ENCODE measurements at places on chromosomes 7 and 10. TPM values are rescaled to one million over a fixed set of nuclear protein-coding genes. Genes with fewer than 3 reads are reported as not detected.

PROSER2 gene
- 0.74 TPM for total RNA-seq

DLX6 gene
- total RNA-seq = not detected

CYP2W1 gene
- total RNA-seq = not detected

PIK3CG gene
- total RNA-seq = 55.6 TPM

CTAGE8 gene
- total RNA-seq = 2.2 TPM

HMX2 gene
- total RNA-seq = not detected

CYP3A4 gene
- total RNA-seq = not detected

MIOS gene
- 37.1 TPM for total RNA-seq

ADD3 gene
- total RNA-seq = 200 TPM

TSPAN12 gene
- total RNA-seq = not detected

- no peak for DNase-seq
Observed at GRCh38 chr10:78015546-78015945, 13.8 kb downstream of the POLR3A start.

- DNase-seq = no peak
Observed at GRCh38 chr10:103492655-103493261, 747 bp upstream of the NEURL1 start.

- no peak for DNase-seq
Observed at GRCh38 chr7:158766570-158767281, 62.1 kb upstream of the NCAPG2 start.

GRCh38 chr7:32360127-32360526 is 130.1 kb downstream of the LSM5 start:
- no peak for DNase-seq

DNA sequence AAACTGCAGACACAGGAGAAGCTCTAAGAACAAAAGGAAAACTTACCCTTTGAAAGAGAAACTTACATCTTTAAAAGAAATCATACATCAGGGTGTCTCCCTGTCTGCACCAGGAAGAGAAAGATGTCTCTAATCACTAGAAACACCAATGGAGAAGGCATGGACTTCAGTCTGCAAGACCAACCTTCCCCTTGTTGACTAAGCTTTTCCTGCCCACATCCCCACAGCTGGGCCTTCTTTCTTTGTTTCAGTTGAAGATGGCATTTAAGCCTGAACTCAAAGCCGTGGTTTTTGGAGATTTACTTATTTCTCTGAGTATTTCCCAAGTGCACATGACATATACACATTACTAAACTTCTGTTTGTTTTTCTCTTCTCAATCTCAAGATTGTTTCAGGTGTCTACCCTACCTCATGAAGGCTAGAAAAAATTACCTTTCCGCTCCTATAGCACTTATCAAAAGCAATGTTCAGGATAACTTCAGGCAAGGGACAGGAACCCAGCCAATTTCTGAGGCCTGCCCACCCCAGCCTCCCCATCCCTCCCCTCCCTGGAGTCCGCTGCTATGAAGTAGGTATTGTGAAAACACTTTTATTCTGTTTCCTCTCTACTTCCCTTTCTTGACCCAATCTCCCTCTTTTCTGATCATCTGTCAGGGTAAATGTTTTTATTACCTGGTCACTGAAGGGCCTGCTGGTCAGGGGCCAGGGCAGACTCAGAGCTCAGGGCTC is 2.8 kb upstream of the SLC29A3 start:
- no peak for DNase-seq

GRCh38 chr10:26205223-26205622 is 11.4 kb upstream of the GAD2 start:
- DNase-seq = no peak

DNA sequence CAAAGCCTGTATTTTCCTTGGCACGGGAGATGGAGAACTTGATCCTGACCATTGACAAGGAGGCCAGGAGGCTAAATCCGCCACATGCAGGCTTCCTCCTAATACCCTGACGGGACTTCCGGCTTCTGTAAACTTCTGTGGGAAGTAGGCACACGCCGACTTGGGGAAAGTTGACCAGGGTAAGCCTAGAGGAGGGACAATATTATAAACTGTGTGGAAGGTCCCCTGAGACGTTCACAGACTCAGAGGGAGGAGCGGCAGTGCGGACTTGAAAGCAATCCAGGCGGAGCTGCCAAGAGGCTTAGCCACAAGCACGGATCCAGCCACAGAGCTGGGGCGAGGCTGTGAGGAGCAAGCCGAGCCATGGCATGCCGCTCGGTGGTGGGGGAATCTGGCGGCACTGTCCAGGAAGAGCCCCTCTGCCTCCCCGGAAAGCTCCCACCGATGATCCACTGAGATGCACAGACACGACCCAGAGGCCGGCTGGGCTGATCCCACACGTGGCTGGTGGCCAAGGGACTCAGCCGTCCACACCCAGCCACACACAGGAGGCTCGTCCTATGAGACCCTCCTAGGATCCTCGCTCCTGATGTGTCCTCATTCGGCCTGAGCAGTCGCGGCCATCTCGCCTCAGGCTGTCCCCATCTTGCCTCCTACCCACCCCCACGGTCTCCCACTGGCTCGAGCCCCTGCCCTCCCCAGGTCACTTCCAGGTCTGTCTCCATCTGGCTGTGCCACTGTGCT is 40.0 kb upstream of the INSIG1 start:
- no peak for DNase-seq

GRCh38 chr7:2717293-2718261 is 29.6 kb downstream of the AMZ1 start:
- DNase-seq = peak; percentile 49

DNA sequence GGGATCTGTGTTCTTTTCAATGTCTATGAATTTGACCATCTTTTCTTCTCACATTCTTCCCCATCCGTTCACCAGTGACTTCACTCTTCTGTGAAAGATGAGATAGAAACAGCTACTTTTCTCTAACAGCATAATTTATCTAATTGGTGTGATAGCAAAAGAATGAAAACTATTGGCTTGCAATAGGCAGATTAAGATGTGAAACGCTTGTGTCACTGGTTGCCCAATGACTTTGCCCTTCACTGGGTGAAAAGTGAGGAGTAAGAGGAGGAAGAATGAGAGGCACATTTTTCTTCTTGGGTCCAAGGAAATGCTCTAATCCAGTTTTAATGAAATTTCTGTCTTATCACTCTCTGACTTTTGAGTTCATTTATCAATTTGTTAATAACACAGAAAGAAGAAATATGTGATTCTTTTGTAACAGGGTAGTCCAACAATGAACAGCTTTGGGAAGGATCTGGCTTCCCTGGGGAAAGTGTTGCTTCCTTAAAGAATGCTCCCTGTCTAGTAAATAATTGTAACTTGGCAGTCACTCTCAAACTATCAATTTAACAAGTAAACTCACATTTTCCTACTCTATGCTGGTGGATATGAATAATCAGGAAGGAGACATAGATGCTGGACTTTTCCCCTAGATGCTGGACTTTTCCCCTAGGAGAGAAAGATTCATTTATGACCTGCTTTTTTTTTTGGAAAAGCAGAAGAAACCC is 35.1 kb downstream of the BET1 start:
- no peak for DNase-seq

- no peak for DNase-seq
Observed at GRCh38 chr10:22324413-22324812, 3.5 kb downstream of the BMI1 start.

- no peak for DNase-seq
Observed at GRCh38 chr7:15862016-15862780, 175.7 kb upstream of the MEOX2 start.

DNA sequence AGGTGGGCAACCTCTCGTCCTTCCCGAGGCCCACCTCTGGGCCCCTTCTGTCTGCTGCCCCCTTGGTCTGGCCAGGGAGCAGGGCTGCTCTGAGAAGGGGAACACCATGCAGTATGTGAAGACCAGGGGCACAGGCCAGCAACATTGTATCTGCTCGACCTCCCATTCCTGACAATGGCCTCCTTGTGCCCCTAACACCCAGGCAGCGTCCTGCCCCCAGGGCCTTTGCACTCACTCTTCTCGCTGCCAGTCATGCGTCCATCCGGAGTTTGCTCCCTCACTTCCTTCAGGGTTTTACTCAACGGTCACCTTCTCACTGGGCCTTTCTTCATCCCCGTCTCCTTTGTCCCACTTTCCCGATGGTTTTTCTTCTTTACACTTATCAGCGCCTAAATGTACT is 232.9 kb upstream of the GRB10 start:
- DNase-seq = no peak

GRCh38 chr7:76334320-76334967 is 24.3 kb downstream of the YWHAG start:
- DNase-seq = no peak

DNA sequence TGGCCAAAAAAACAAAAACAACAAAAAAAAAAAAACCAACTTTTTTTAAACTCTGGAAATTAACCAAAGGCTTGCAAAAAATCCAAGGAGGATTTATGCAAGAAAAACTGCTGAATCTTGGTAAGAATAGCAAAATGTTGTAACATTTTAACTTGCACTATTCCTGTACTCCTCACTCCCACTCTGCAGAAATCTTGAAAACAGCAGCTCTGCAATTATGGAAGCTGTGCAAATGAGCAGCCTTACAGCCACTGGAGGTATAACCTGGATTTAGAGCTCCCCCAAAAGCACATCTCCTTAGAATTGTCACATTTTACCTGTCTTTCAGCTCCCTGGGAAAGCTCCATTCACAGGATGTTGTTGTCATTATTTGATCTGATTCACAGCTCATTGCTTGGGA is 41.8 kb upstream of the LRGUK start:
- no peak for DNase-seq

- DNase-seq = no peak
Observed at GRCh38 chr10:34538281-34538829, 276.7 kb downstream of the PARD3 start.

DNA sequence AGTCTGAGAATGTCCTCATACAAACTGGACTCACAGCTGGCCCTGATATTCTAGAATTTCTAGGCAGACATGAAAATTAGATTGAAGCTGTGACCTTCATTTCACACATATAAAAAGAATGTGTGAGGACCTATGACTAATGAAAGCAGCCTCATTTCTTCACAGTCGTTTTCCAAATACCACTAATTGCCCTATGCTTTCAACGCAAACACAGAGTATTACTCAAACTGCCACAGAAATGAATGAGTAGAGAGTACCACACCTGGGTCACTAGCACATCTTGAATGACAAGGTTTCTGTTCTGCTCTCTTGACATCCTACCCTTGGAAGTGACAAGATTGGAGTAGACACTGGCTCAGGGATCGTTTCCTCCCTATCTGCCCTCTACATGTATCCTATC is 142.4 kb downstream of the C1GALT1 start:
- DNase-seq = no peak

DNA sequence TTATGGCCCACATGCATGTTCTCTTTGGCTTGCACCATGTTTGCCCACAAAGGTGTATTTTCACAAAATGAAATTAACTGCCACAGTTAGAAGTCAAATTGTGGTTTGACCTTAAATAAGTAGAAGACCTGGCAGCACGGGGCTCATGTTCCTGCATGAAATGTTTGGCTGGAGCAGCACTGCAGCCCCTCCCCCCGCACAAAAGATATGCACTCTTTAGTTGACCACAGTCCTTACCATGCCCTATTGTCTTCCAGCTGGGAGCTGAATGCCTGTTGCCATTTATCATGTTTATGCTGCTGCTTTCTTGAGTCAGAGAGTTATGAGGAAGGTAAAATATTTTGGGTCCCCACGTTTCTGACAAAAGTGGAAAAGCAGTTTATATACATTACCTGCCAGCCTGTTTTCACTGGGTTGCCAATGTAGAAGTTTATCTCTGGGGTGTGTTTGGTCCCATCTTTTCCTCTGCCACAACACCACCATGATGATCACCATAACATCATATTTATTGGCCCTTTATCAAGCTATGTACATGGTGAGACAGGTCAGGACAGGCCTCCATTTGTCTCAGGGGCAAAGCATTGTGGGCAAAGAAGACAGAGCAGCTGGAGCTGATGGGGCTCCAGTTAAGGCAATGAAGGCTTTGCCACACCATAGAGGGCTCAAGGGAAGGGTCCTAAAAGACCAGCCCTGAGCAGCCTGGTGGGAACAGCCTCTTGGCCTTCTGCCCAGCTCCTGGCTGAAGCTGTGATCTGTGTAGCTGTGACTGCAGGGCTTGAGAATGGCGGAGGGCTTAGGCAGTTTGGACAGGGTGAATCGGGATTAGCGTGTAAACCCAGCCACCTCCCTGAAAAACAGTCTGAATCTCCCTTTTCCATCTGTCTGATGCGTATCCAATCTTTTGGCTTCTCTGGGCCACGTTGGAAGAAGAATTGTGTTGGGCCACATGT is 5.4 kb downstream of the PRF1 start:
- DNase-seq = no peak

DNA sequence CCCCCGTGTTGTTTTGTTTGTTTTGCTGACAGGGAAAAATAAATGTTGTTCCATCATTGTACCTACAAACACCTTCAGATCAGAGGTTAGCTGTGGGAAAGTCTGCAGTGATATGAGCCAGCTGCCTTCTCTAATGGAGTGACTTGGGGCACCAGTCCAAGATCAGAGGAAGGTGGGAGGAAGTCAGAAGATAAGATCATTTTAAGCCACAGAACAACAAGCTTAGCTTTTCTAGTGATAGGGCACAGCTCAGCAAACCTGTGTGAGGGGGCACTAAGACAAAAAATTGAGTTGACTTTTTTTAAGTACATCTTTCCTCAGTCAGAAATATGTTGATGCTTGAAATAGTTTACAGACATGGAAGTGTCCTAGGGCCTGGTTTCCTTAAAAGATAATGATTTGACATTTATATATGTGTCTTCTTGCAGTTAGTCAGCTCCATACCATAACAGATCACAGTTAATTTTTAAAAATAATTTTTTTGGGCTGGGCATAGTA is 240.3 kb upstream of the KAT6B start:
- peak; percentile 67 for DNase-seq

GRCh38 chr7:19798986-19799385 is 25.6 kb upstream of the TMEM196 start:
- no peak for DNase-seq

DNA sequence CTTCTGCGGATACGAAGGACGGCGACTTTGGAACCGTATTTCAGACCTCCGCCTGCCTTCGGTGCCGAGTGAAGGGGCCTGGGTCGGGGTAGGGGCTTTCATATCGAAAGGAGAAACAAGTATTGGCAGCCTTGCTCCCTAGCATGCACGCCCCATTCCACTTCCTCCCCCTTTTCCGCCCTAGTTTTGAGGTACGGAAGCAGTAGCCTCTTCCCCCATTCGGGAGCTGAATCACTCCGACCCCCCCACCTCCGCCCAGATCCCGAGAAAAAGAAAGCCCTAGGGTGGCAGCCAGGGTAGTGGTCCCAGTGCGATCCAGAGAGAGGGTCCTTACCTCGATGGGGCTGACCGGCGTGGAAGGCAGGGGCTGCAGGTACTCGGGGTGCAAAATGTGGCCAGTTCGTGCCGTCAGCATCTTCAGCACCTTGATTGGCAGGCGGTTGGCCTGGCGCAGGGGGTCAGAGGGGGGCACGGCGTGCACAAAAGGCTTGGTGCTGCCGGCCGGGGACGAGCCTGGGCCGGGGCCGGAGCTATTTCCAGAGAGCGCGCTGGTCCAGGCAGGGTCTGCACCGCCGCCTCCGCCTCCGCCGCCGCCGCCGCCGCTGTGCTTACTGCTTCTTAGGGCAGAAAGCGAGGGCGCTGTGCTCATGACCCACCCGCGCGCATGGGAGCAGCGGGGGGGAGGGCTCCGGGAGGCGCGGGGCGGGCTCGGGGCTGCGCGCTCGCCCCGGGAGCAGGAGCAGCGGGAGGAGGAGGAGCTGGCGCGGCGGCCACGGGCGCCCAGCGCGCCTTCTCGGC is 594 bp downstream of the ZNF503 start:
- DNase-seq = no peak

GRCh38 chr10:3709456-3710060 is 75.5 kb downstream of the KLF6 start:
- DNase-seq = no peak

- no peak for DNase-seq
Observed at GRCh38 chr7:152893801-152894294, 134.3 kb downstream of the ACTR3B start.
